Cardiac septum (tissue), 1 donor: ENCODE measurements at places on chromosomes 4 and X.

- no peak for DNase-seq
Observed at GRCh38 chr4:89067417-89067816, 10.4 kb upstream of the FAM13A start.

- no peak for DNase-seq
Observed at GRCh38 chr4:132266374-132266773, 882.7 kb upstream of the PCDH10 start.

- no peak for DNase-seq
Observed at GRCh38 chr4:173257732-173258717, 76.1 kb downstream of the HMGB2 start.

GRCh38 chrX:31147175-31147574 is 75.3 kb upstream of the FTHL17 start:
- no peak for DNase-seq

DNA sequence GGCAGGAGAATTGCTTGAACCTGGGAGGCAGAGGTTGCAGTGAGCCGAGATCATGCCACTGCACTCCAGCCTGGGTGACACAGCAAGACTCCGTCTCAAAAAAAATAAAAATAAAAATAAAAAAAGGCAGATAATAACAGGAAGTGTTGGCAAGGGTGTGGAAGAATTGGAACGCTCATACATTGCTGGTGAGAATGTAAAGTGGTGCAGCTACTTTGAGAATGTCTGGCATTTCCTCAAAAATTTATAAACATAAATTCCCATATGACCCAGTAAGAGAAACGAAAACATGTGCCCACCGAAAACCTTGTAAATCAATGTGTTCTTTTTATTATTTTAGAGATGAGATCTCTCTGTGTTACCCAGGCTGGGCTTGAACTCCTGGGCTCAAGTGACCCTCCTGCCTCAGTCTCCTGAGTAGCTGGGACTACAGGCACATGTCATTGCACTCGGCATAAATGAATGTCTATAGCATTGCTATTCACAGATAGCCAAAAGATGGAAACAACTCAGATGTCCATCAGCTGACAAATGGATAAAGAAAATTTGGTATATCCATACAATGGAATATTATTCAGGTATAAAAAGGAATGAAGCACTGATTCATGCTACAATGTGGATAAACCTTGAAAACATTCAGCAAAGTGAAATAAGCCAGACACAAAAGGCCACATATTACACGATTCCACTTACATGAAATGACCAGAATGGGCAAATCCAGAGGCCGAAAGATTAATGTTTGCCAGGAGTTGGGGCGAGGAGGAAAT is 63.7 kb upstream of the PLAC1 start:
- DNase-seq = no peak

GRCh38 chrX:118056870-118057269 is 59.7 kb downstream of the KLHL13 start:
- DNase-seq = no peak
